Activated T-cell treated with anti-CD3 and anti-CD28 coated beads, Interleukin-2, amount 50 U/mL, for 24 hours (primary cell): ENCODE measurements at places on chromosomes 3 and 15.
A peak's percentile ranks its signal among the peaks of the same experiment; 100 is the strongest.

- H3K4me1 ChIP-seq = no peaks in the 10 kb centered on the region
- no peak overlapping the region for H3K4me3 ChIP-seq
- H3K27ac ChIP-seq = no peak overlapping the region
Measured at GRCh38 chr3:175428466-175428865, 569.3 kb downstream of the NAALADL2 start.

DNA sequence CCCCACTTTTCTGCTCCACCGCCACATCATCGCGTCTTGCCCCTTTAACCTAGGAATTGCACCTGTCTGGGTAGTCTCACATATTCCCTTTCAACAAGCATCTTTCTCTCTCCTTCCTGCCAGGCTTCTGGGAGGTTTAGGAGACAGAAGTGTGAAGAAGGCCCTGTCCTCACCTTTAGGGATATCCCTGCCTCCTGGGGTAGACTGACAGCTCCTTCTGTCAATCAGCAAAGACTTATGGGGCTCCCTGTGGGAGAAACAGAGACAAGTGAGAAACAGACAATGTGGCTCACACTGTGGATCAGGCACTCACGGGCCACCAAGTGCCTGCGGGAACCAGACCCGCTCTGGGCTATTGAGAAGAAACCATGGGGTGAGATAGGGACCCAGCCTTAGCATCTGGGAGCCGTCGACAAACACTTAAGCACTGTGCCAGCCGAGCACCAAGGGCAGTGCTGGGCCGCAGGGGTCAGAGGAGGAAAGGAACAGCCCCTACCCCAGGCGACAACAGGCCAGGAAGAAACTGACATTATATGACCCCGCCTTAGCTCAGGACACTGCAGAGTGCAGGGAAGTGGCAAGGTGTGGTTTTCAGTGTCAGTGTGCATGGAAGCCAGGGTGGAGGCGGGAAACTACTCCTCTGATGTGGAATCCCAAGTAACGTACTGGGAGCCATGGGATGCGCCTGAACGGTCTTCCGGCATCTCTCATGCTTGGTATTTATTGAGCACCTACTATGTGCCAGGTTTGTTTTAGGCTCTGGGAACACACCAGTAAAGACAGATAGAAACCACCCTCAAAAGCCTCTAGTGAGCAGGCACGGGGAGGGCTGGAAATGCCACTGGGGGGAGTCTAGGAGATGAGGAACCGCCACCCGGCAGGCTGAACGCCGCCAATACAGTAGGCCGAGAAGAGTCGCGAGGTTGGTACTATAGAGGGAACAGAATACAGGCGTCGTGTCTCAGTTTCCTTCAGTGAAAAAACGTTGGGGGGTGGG lies 1.8 kb downstream of the EFCC1 start:
- no peak for DNase-seq
- H3K27me3 ChIP-seq = peaks cover 30% of the 10 kb centered on the region
- peak overlapping the region; percentile 73 for H3K4me3 ChIP-seq
- no peaks in the 10 kb centered on the region for H3K36me3 ChIP-seq
- peaks cover 34% of the 10 kb centered on the region for H3K4me1 ChIP-seq
- H3K27ac ChIP-seq = no peak overlapping the region

- no peaks in the 10 kb centered on the region for H3K27me3 ChIP-seq
- no peak overlapping the region for H3K4me3 ChIP-seq
- H3K4me1 ChIP-seq = no peaks in the 10 kb centered on the region
- no peak overlapping the region for H3K27ac ChIP-seq
Measured at GRCh38 chr3:106965307-106965706, 411.9 kb upstream of the CCDC54 start.

DNA sequence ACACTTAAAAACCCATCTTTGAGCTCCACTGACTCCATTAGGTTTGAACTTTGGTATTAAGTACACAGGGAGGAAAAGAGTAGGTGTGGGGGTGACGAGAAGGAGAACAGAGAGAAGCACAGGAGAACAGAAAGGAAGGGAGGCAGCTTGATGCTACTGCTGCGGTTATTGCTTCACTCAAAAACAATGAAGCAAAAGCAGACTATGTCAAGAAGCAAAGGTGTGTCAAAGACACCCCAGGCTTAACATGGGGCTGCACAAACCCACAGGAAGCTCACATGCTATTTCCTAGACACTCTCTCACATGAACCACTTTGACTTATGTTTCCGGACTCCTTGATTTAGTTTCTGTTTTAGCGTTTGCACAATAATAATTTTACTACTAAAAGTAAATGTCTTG lies 961.0 kb upstream of the CFAP20DC start:
- peak overlapping the region; percentile 85 for H3K27ac ChIP-seq
- DNase-seq = no peak
- peak overlapping the region; percentile 64 for H3K4me3 ChIP-seq
- peaks cover 82% of the 10 kb centered on the region for H3K4me1 ChIP-seq
- peaks cover 8% of the 10 kb centered on the region for H3K36me3 ChIP-seq

DNA sequence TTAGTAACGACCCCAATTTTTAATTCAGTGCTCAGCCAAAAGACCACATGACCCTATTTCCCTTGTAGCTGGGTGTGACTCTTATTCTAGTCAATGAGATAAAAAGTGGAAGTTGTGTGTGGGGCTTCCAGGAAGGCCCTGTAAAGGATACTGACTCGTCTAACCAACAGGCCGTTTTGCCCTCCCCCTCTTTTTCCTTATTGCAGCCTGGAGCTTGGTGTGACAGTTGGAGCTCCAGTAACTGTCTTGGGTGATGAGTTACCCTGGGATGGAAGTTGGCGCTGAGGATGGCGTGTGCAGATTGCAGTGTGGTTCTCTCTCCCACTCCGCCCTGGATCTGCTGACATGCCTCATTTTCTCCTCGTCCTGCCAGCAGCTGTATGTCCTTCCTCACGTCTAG lies 209.3 kb upstream of the PROK2 start:
- no peaks in the 10 kb centered on the region for H3K36me3 ChIP-seq
- H3K4me1 ChIP-seq = peaks cover 40% of the 10 kb centered on the region
- no peak for DNase-seq
- peaks cover 15% of the 10 kb centered on the region for H3K27me3 ChIP-seq
- no peak overlapping the region for H3K27ac ChIP-seq

GRCh38 chr3:120425572-120426250 lies 25.1 kb downstream of the FSTL1 start:
- no peak overlapping the region for H3K4me3 ChIP-seq
- H3K27ac ChIP-seq = no peak overlapping the region

DNA sequence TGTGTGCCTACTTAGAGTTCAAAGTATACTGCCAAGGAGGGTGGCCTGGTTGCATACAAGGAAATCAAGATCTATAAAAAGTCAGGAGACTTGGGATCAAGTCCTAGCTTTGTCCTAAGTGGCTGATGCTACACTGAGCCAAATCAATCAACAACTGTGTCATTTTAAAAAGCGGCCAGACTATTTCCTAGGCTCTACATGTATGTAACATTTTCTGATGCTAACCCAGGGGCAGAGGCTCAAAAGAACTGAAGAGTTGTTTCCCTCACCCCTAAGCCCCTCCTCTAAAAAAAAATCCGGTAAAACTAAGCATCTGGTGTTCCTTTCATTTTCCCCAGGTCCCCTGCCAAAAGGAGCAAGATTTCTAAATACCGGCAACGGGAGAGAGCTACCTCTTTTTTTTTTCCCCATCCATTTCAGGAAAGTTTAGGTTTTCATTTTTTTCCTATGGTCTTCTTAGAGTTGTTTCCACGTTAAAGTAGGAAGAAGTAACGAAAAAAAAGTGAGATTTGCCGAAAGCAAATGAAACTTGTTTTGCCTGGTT lies 18.8 kb upstream of the CHD2 start:
- H3K4me3 ChIP-seq = peak overlapping the region; percentile 89
- H3K27me3 ChIP-seq = no peaks in the 10 kb centered on the region
- H3K36me3 ChIP-seq = peaks cover 31% of the 10 kb centered on the region
- H3K27ac ChIP-seq = peak overlapping the region; percentile 98
- peaks cover 43% of the 10 kb centered on the region for H3K4me1 ChIP-seq

DNA sequence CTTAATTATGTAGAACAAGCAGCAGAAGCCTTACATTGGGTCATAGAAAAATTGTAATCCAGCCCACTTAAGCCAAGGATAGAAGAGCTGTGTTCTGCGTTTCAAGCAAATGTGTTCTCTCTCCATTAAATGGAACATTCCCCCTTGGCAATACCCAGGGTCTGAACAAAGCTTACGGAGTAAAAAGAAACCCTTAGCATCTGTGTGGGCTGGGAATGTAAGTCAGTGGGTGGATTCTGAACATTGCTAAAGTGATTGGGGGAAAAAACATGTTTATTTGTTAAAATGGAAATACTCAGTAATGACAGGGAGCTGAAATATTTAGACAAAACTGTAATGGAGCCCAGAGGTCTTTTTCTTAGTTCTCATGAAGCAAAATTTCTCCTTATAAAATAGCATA lies 147.4 kb downstream of the DUT start:
- no peak overlapping the region for H3K4me3 ChIP-seq
- H3K27ac ChIP-seq = no peak overlapping the region
- H3K4me1 ChIP-seq = no peaks in the 10 kb centered on the region
- H3K27me3 ChIP-seq = no peaks in the 10 kb centered on the region
- no peaks in the 10 kb centered on the region for H3K36me3 ChIP-seq

DNA sequence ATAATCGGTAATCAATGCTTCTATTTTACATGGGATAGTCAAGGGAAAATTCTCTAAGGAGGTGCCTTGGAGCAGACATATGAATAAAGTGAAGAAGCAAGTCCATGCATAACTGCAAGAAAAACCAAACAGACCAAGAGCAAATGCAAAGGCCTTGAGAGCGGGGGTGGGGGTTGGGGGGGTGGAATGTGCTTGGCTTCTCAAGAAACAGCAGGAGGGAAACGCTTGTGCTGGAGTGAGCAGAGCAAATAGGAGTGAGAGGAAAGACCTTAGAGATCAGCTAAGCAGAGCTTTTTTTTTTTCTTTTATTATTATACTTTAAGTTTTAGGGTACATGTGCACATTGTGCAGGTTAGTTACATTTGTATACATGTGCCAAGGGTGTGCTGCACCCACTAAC lies 260.8 kb downstream of the ARPP21 start:
- H3K4me3 ChIP-seq = no peak overlapping the region
- peaks cover 6% of the 10 kb centered on the region for H3K27me3 ChIP-seq
- no peaks in the 10 kb centered on the region for H3K4me1 ChIP-seq

- H3K36me3 ChIP-seq = peaks cover 42% of the 10 kb centered on the region
- DNase-seq = no peak
- H3K27ac ChIP-seq = no peak overlapping the region
- no peak overlapping the region for H3K4me3 ChIP-seq
- H3K27me3 ChIP-seq = no peaks in the 10 kb centered on the region
- peaks cover 54% of the 10 kb centered on the region for H3K4me1 ChIP-seq
Measured at GRCh38 chr3:108218811-108219210, 3.4 kb downstream of the IFT57 start.

GRCh38 chr3:82011336-82011735 lies 249.9 kb upstream of the GBE1 start:
- DNase-seq = no peak
- H3K27me3 ChIP-seq = no peaks in the 10 kb centered on the region
- no peak overlapping the region for H3K27ac ChIP-seq
- no peaks in the 10 kb centered on the region for H3K36me3 ChIP-seq
- no peak overlapping the region for H3K4me3 ChIP-seq

DNA sequence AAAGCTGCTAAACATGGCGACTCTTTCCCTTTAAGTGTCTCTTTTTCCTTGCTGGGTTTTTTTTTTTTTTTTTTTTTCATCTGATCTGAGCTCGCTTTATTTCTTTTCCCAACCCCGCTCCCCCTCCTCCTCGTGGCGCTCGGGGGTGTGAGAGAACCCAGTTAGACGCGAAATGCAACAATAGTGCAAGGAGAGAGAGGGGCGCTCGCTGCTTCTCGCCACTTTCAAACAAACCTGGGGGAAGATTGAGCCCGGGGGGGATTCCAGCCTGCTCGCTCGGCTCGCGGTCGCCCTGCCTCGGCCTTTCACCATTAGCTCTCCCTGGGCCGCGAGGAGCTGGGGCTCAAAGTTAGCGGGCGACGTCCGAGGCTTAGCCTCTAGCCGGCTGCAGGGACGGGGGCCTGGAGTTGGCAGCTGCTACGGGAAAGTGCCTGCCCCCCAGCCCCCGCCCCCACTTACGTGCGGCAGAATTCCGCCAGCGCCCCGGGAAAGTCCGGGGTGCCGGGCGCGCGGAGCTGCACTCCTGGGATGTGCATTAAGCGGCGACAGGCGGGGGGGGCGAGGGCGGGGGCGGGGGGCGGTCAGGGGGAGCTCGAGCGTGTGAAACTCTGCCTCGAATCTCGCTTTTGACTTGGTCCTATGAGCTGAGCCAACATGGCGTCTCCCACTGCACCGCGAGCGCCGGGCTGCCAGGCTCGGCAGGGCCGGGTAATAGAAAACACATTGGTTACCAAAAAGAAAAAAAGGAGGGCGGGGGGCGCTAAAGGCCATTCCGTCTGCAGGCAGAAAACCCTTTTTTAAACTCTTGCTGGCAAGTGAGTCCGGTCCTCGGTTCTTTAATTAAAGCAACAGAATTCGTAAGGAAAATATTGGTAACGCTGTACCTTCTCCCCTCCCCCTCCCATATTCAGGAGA lies 10.4 kb downstream of the NR2F2 start:
- H3K4me1 ChIP-seq = peaks cover 10% of the 10 kb centered on the region
- H3K36me3 ChIP-seq = no peaks in the 10 kb centered on the region
- no peak for DNase-seq
- no peak overlapping the region for H3K4me3 ChIP-seq

DNA sequence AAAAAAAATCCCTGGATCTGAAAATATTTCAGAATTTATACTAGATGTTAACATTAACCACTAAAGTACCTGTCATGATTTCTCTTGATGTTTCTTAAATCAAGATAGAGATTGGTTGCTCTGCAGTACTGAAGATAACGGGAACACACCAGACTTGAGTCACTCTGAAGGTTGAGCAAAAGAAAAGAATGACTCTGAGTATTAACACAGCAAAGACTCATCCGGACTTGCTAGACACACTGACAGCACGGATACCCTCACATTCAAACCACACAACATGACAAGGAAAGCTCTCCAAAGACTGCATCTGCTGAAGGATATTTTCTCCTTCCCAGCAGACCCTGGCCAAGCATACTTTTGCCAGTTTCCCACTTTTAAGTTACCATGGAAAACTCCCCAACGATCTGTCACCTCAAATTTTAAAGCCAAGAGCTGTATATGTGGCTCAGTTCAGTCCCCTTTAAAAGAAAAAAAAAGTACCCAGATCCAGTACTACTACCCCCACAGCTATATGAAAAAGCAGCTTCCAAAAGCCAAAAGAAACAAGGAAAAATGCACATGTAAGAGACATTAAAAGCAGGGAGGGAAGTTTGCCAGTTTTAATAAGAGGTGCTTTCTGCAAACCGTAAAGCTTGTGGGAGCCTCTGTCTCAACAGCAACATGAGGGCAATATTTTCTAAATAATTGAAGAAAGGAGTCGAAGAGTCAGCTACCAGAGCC lies 8.3 kb downstream of the EOGT start:
- DNase-seq = no peak
- H3K4me1 ChIP-seq = peaks cover 3% of the 10 kb centered on the region
- peaks cover 77% of the 10 kb centered on the region for H3K36me3 ChIP-seq
- H3K27me3 ChIP-seq = no peaks in the 10 kb centered on the region

DNA sequence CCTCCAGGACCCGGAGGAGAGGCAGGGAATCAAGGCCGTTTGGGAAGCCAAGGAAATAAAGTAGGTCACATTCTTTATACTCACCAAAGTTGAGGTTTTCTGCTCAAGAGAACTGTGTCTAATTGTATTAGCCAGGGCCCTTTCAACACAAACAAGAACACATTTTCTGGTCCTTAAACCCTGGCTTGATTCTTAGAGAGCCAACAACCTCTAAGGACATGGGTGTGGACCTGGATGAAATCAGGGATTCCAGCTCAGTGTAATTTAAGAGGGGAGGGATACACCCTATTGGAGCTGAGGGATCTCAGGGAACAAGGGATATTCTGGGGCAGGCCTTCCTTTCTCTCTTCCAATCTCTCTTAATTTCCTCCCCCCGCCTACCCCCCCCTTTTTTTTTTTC lies 104.8 kb downstream of the COL6A6 start:
- no peaks in the 10 kb centered on the region for H3K36me3 ChIP-seq
- no peak overlapping the region for H3K4me3 ChIP-seq
- DNase-seq = no peak
- H3K27me3 ChIP-seq = peaks cover 19% of the 10 kb centered on the region
